NCI-H1105 (cell line): ENCODE measurements at places on chromosomes 3 and 15.

DNA sequence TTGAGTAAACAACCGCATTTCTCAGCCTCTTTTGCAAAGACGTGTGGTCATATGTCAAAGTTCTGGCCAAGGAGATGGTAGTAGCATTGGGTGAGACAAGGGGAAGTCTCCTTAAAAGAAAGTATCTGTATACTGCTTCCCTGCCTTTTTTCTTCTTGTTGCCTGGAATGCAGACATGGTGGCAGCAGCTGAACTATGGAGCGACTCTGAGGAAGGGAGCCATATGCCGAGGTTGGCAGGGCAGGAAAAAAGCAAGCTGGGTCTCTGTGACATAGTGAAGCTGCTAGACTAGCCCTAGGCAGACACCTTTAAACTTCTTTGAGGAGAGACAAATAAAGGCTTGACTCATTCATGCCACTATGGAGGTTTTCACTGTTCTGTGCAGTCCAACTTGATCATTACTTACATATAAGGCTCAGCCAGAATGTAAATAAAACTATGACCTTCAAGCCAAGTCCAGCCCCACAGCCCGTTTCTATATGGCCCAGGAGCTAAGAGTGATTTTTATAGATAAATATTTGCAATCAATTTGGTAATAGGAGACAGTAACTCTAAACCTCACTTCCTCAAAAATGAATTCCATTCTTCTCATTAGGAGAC, 30.6 kb upstream of the PRICKLE2 start:
- no peak for DNase-seq

GRCh38 chr3:112038863-112039262, 4.3 kb downstream of the TMPRSS7 start:
- no peak for DNase-seq

DNA sequence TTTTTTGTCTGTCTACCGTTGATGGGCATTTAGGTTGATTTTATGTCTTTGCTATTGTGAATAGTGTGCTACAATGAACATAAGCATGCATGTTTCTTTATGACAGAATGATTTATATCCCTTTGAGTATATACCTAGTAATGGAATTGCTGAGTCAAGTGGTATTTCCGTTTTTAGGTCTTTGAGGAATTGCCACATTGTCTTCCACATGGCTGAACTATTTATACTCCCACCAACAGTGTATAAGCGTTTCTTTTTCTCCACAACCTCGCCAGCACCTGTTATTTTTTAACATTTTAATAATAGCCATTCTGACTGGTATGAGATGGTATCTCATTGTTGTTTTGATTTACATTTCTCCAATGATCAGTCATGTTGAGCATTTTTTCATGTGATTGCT, 89.6 kb upstream of the GALNT15 start:
- DNase-seq: no peak

- no peak for DNase-seq
These were observed 225.6 kb downstream of the TIGIT start for GRCh38 chr3:114519415-114519814.
